ENCODE measurements at places on chromosomes 7 and 10.
A peak's percentile ranks its signal among the peaks of the same experiment; 100 is the strongest.

DNA sequence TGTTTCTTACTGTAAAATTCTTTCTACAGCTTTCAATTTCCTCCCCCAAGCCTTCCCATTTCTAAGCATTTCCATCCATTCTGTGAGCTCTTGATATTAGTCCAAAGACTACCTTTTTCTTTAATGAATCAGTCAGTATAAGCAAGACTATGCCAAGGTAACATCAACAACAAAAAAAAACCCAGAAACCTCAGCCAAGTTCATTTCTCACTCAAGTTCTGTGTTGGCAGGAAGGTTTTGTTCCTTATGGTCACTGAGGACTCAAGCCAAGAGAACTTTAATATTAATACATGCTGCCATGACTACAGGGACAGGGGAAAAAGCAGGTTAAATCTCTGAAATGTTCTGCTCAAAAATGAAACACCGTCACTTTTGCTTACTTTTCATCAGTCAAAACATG lies 621.2 kb upstream of the NRP1 start:
- no peak for DNase-seq

DNA sequence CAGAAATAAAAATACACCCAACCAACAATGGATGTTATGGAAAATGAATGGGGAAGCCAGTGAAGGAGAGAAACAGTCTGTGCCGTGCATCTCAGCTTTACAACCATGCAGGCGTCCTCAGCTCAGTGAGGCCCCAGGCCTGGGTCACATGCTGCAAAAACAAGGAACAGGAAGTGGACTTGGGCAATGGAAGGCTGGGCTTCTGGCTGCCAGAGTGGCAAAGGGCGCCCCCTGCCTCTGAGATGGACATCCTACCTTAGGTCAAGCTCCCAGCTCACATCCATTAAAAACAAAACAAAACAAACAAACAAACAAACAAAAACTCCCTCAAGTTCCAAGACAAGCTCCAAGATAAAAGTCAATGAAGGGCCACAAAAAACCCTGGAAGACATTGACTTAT lies 54.7 kb upstream of the AFAP1L2 start:
- DNase-seq, result peak; percentile 68

DNA sequence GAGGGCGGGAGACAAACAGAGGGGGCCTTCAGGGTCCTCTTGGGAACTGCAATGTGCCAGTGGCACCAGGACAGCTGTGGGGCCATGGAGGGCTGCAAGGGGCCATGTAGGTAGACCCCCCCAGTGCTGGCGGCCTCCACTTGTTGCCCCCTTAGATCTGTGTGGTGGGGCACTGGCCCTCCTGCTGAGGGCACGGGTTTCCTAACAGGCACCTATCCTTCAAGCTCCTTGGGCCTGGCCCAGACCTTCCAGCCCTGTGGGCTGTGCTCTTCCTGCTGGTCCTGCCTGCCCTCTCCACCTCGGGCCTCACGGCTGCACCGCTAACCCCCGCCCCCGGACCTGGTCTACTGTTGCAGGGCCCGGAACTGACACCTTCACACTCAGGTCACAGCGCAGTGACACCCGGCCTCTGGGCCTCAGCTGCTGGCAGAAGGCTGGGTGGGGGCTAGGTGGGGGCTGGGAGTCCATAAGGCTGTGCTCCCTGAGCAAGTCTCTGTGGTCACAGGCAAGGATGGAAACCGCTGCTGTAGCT lies 12.6 kb downstream of the RASGEF1A start:
- no peak for DNase-seq

GRCh38 chr7:27873981-27874957 lies 134.3 kb downstream of the TAX1BP1 start:
- no peak for DNase-seq

DNA sequence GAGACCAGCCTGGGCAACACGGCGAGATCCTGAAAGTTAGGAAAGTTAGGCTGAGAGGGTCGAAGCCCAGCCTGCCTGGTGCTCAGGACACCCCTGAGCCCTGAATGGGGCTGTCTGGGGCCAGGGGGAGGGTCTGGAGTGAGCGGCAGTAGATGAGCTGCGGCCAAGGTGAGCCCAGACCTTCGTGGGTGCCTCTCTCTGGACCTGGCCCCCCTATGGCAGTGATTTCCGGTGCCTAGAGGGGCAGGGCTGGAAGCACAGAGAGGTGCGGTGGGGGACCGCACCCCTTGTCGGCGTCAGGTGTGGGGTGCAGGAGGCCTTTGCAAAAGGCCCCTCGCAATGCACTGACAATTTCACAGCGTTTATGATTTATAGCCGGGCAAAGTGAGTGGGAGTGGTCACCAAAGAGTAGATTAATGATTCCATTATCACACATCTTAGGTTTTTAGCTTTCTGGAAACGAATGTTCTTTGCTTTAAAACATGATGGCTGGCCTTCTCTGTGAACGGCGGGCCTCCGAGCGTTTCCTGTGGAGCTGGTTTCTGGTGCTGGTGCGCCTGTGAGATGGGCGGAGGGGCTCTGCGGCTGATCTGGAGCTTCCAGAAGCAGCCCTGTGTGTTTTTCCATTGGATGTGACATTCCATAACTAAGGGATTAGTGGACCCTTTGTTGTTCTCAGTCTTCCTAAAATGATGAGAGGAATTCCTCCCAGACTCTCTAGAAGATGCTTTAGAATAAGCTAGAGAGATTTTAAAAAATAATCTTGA lies 171.0 kb upstream of the ZNF32 start:
- no peak for DNase-seq

Data from erythroblast (primary cell).